ENCODE measurements at places on chromosomes 16 and 17.

GRCh38 chr17:18859256-18859655, 1.3 kb downstream of the PRPSAP2 start:
- DNase-seq: peak; percentile 42

DNA sequence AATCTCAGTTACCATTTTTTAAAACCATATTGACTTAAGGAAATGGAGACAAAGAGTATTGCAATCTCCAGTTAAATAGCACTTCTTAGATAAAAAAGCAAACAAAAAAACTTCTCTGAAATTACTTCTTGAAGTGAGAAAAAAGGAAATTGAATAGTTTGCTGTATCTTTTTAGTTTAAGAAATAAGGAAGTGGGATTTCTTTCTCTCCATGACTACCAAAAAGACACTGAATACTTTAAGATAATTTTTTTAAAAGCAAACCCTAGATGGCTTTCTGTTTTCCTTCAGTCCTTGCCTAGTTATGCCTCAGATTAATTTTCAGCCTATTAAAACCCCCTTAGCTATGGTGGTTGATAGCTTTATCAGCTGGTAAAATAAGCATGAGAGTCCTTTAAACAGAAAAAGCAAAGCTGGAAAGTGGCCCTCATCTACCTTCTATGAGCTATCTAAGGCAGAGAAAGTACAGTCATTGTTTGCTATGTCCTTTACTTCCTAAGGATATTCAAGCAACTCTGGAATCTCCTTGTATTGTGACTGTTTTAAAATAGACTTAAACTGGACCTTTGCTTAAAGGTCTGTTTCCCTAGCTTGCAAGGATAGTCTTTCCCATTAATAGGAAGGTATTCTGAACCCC, 28.6 kb downstream of the TPPP3 start:
- DNase-seq: no peak

DNA sequence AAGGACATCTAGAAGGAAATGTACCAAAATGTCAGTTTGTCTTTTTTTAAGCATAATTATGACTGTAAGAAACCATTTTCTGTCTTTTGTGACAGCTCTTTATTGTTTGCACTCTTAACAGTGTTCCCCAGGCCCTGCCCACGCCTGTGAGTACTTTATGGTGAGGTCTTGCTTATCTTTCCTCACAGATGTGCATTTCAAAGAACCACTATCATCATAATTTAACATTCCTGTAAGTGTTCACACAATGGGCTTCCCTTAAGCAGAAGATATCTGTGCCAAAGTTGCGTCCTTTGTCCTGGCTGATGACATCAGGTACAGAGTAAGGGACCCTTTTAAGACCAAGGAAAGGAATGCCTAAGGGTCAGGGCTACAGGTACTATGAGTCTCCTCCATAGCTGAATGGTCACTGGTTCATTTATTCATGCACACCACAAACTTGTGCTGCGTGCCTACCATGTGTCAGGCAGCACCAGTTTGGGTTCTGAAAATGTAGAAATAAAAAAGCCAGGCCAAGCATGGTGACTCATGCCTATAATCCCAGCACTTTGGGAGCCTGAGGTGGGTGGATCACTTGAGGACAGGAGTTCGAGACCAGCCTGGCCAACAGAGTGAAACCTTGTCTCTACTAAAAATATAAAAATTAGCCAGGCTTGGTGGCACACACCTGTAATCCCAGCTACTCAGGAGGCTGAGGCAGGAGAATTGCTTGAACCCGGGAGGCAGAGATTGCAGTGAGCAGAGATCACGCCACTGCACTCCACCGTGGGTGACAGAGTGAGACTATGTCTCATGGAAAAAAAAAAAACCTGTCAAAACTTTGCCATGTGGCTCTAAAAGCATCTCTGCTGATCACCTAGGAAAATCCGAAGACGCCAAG, 55.4 kb upstream of the NLK start:
- DNase-seq: no peak

DNA sequence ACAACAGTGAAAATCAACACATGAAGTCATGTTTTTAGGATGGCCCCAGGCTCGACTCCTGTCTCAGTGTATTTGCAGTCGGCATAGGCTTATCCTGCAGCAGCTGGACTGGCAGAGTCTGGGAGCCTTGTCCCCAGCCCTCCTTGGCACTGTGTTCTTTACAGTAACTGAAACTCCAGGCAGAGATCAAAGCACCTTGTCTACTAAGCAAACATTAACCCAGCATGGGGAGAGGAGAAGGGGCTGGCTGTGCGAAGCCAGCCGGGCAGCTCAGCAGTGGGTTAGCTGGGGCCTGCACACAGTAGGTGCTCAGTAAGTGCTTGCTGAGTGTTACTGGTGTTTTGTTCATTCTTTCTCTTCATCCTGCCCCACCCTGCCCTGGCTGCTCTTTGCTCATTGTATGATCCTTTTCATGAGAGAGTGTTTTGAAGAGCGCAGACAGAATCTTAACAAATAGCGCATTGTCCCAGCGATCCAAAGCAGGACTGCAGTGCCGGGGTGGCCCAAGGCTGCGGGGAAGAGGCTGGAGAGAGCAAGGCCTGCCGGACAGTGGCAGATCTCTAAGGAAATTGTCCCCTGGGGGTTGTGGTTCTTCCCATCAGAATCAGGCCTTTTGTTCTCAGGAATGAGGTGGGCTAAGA, 23.5 kb upstream of the ITGB4 start:
- no peak for DNase-seq

- no peak for DNase-seq
These were observed 13.5 kb downstream of the TMC6 start for GRCh38 chr17:78114831-78115723.

DNA sequence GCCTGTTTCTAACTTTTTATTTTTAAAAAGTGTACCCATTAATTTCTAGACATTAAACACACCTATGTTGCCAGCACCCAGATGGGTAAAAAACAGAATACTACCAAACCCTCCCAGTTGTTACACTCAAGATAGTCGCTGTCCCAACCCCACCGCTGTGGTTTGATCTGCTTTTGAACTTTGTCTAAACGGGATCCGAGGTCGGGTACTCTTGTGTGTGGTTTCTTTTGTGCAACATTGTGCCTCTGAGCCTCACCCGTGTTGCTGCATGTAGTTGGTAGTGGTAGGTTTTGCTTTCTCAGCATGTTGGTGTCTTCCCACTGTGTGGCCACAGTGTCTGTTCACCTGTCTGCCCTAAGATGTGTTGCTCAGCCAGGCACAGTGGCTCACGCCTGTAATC, 4.3 kb downstream of the KLHL36 start:
- no peak for DNase-seq

- DNase-seq: no peak
These were observed 8.9 kb upstream of the ITGAM start for GRCh38 chr16:31250782-31251384.

- peak; percentile 63 for DNase-seq
These were observed 20.0 kb downstream of the TRAF4 start for GRCh38 chr17:28763804-28764266.

DNA sequence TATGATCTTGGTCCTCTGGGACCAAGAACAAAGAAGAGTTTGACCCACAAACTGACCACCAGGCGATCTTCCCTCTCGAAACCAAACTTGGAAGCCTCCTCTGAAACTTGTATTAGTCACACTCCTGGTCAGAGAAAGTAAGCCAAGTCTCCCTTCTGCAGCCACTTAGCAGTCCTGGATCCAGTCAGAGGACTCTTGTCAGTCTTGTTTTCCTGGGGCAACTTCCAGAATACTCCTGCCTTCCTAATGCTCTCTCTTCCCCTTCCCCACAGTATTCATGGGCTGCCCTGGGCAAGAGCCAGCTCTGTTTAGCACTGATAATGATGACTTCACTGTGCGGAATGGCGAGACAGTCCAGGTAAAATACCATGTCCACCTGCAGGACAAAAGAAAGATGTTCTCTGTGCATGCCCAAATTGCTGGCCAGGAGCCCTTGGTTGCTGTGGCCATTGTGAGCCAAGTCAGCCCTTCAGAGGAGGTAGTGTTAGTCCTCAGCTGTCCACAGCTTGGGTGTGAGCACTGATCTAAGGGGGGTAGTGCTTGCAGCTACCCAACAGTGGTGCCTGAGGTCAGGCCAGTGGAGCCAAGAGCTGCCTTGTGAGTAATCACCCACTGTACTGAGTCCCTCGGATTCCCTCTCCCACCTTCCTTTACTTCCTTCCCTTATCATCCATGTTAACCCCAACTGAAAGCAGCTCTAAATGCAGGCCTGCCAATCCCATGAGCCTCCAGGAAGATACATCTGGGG, 31.2 kb downstream of the CDH3 start:
- no peak for DNase-seq

- DNase-seq: no peak
These were observed 424.4 kb downstream of the PMP22 start for GRCh38 chr17:14840616-14841231.

DNA sequence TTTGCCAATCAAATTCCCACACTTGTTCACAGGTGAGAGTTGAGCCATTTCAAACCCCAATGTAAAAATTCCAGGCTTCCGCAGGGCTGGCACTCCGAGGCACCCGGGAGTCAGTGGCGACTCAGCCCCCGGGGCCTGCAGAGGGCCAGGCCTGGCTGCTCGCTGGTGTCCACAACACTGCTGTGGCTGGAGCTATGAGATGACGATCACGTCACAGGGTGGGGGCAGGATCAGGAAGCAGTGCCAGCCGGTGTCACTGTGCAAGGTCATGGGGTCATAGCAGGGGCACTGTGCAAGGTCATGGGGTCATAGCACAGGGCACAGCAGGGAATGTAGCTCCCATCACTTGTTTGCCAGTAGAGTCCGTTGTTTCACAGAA, 7.8 kb downstream of the VPS4A start:
- no peak for DNase-seq

GRCh38 chr17:75589919-75590303, 2.3 kb downstream of the MYO15B start:
- no peak for DNase-seq

GRCh38 chr16:55912022-55912421, 36.8 kb upstream of the CES5A start:
- no peak for DNase-seq

DNA sequence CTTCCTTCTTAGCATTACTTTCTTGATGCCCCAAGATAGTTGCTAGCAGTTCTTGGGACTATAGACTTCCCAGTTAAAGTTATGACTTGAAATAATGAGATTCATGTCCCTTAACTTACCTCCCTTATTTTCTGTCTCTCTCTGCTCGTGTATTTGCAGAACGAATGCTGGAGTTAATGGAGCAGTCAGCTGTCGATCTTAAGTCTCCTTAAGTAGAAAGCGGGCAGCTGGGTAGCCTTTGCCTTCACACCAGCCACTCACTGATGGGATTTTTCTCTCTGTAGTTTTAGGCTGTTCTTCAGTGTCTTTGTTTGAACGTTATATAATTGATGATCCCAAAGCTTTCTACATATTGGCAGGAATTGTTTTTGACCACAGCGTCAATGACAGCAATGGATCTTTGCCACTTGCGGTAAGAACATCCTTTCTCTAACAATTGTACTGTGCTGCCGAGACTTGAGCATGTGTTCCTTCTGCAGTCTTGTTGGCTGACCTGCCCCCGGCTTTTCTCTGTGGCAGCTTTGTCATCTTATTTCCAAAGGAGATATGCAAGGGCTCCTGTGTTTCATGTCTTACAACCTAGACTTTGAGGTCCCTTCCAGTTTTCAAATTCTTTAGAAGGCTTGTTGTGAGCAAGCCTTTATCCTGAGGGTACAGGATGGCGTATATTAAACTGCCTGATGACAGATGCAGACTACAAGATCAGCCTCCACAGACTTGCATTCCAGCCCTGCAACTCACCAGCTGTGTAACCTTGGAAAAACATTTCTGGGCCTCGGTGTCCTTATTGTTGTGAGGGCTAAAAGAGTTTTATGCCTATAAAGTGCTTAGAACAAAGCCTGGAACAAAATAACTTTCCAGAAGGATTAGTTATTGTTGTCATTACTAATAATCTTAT, 25.1 kb upstream of the ABCA3 start:
- no peak for DNase-seq

GRCh38 chr16:14324581-14324980, 253.5 kb downstream of the MRTFB start:
- DNase-seq: no peak

DNA sequence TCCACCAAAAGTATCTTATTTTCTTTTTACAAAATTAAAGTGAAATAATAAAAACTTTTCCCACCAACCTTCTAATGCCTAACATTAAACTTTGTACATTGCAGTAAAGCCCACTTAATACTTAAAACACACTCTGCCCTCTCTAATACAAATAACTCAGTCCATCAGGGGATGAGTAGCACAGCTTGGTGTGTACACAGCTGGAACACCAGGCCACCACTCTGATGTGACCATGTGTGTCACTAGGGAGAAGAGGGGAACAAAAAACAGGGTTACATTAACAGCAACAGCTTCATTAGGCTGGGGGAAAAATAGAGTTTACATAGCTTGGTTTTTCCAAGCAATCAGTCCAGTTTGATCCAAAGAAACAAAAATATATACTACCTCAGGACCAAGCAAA, 295.0 kb downstream of the CEP112 start:
- peak; percentile 90 for DNase-seq

DNA sequence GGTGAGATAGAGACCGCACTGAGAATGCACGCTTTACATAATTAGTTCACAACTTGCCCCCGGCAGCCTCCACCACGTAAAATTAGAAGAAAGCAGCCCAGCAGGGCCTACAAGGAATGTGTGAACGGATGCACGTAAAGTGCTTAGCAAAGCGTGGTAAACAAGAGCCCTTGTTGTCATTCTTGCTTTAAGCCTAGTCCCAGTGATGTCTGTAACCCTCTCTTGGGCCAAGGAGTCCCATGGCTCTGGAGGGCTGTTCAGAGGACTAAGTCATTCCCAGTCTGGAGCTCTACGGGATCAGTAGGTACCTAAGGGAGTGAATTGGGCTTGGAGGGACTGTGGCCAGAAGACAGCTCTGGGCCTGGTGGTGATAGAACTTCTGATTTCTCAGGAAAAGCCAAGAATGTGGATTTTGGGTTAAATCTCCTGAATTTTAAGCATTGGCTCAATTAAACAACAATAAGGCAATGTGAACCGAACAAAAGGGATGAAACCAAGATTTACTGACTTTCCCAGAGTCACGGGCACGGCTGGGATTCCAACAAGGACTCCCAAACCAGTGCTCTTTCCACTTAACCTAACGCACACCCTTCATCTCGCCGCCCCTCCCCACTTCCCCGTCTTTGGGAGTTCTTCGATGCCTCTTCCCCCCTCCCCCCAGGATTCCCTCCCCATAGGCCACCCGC, 775 bp upstream of the CHP2 start:
- DNase-seq: no peak

- no peak for DNase-seq
These were observed 42.4 kb upstream of the ZNF629 start for GRCh38 chr16:30829130-30830071.

- peak; percentile 92 for DNase-seq
These were observed 112.1 kb downstream of the SNX11 start for GRCh38 chr17:48219617-48220016.
